ENCODE measurements at places on chromosomes 13 and 19.

DNA sequence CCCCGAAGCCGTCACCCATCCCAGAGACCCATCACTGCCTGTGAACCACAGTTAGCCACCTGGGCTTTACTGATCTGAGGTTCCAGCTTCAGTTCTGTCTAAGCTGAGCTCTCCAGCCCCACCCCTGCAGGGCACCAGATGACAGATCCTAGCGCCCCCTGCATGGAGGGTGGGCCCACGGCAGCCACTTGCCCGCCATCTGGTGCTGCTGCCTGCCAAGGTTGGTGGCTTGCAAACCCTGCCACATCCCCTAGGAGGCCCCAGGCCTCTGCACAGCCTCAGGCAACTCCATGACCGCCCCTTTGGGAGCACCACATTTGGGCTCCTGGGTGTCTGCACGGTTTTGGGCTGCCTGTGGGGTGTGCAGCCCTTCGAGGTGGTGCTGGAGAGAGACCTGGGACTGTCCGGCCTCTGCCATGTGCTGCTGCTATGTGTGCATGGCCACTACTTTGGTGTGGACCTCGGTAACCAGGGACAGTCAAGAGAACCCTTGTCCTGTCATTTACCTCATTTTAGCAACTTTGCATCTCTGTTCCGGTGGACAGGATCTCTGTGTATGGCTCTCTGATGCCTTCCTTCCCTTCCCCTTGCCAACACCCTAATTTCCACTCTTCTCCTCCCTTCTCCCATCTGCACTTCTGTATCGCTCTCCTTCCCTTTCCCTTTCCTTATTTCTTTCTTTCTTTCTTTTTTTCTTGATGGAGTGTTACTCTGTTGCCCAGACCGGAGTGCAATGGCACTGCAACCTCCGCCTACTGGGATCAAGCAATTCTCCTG lies 17.4 kb upstream of the SDHAF1 start:
- no peak for DNase-seq

DNA sequence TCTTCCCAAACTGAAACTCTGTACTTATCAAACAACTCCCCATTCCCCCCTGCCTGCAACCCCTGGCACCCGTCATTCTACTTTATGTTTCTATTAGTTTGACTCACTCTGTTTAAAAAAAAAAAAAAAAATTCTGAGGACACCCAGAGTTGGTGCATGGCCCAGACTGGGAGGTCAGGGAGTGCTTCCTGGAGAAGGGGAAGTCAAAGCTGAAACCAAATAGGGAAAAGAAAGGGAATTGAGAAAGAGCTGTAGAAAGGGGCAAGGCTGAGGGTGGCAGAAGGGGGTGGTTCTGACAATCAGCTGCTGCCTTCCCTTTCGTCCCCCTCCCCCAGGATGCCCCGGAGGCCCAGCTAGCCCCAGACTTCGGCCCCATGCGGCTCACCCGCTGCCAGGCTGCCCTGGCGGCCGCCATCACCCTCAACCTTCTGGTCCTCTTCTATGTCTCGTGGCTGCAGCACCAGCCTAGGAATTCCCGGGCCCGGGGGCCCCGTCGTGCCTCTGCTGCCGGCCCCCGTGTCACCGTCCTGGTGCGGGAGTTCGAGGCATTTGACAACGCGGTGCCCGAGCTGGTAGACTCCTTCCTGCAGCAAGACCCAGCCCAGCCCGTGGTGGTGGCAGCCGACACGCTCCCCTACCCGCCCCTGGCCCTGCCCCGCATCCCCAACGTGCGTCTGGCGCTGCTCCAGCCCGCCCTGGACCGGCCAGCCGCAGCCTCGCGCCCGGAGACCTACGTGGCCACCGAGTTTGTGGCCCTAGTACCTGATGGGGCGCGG lies 9.0 kb upstream of the STRN4 start:
- DNase-seq, result no peak

DNA sequence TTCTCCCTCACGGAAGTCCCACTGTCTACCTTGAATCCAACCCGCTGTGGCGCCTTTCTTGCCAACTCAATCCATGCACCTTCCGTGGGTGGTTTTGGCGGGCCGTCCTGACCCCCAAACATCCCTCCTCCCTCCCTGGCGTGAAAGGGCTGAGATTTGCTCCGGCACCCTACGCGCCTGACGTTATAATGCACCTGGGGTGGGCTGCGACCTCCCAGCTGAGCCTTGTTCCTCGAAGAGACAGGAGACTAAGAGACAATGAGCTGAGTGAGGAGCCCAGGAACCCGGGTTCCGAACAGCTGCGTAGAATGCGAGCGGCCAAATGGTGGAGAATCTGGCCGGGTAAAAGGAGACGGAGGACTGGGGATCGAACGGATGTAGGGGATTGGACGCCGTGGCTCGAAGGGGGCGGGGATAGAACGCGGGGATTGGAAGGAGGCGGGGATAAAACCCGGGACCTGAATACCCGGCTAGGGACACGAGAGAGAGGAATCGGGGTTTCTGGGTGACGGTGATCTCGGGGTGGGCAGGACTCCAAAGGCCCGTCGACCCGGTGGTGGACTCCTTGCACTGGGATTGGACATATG lies at the start of gene CPT1C:
Gene CPT1C (plus strand): TSS at position 461 of the 587 bp plus-strand sequence. CDS start 1,137 bp downstream, outside the sequence.
- DNase-seq, result no peak

GRCh38 chr19:4059891-4060620 lies 6.6 kb downstream of the ZBTB7A start:
- DNase-seq, result no peak

DNA sequence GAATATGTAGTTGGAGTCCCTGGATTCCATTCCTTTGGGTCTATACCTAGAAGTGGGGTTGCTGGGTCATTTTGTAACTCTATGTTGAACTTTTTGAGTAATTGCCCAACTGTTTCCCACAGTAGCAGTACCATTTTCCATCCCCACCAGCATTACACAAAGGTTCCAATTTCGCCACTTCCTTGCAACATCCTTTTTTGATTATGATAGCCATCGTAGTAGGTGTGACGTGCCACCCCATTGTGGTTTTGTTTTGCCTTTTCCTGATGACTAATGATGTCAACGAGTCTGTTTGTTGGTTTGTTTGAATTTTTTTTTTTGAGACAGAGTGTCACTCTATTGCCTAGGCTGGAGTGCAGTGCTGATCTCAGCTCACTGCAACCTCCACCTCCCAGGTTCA lies 3.3 kb upstream of the PEX11G start:
- no peak for DNase-seq

DNA sequence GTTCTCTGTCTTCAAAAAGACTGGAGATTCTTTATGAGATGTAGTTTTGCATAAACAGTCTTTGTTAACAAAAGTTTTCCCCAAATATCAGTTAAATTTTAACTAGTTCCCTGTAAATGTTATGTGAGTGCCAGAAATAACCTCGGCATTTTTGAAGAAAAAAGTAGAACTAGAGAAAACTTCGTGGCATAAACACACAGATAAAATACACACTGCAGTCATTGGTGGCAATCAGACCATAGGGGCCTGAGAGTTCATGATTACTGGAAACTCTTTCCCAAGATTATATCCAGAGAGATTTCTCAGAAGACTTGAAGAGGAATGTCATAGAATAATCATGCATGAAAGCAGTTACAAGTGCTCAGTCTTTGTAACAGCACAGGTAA lies 190.0 kb downstream of the MZT1 start:
- DNase-seq, result no peak

GRCh38 chr13:77836423-77836822 lies 82.2 kb downstream of the EDNRB start:
- DNase-seq, result no peak

- no peak for DNase-seq
Measured at GRCh38 chr13:50955798-50956197, 46.2 kb downstream of the RNASEH2B start.

- no peak for DNase-seq
Measured at GRCh38 chr13:110237875-110238817, 68.8 kb downstream of the COL4A1 start.

GRCh38 chr13:97639236-97639635 lies 205.3 kb downstream of the RAP2A start:
- no peak for DNase-seq

GRCh38 chr13:80047406-80047805 lies 293.5 kb downstream of the SPRY2 start:
- DNase-seq, result no peak

DNA sequence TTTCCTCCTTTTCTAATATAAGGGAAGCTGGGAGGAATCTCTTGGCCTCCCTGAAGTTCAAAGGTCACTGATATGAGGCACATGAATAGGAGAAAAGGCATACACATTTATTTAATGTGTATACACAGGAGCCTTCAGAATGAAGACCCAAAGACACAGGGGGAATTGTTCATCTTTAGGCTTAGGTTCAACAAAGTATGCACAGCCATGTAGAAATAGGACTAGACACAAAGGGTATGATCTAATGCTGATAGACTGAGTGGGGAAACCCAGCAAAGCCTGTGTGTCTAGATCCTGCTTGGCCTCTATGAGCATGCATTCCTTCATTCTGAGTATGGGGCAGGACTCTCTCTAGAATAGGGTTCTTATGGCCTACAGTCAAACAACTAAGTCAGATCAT lies 177.1 kb upstream of the RFC3 start:
- DNase-seq, result no peak

- DNase-seq, result no peak
Measured at GRCh38 chr13:67966065-67966464, 735.9 kb upstream of the PCDH9 start.

GRCh38 chr19:10669246-10669645 lies 15.1 kb downstream of the ILF3 start:
- no peak for DNase-seq

DNA sequence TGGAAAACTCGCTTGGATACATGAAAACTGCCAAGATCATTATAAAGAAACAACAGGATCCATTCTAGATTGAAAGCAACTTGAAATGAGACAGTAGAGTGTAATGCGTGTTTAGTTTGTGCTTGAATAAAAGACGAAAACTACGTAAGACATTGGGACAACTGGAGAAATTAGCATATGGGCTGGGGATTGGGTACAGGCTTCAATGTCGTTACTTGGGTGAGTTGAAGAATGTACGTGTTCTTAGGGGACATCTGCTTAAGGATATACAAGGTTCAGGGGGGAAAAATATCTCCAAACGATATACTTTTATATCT lies 471 bp upstream of the ERVK3-1 start:
- no peak for DNase-seq

DNA sequence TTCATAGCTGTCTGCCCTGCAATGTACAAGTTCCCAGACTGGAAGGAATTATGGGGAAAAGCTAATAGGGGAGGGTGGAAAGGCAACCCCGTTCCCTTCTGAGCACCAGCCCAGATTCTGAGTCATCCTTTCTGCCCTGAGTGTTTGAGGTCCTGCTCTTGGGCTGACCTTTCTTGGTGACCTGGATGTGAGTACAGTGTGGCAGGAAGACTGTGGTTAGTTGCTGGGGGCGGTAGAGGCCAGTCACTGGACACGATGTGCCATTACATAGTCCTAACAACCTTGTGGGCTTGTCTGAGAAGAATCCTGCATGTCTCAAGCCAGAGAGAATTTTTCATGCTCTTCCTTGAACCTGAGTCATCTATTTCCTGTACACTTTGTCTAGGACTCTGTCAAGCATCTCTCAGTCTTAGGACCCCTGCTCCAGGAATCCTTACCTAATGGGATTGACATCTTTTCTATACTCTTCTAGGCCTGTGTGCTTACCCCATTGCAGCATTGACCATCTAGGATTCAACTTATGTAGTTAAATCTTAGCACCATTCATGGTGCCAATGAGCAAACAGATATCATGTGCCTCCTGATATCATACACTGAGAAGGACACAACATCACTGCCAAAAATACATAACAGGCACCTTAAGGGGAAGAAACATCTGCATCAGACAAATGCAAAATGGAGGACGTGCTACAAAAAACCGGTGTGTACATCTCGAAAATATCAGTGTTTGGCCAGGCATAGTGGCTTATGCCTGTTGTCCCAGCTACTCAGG lies 8.1 kb upstream of the ANGPTL4 start:
- no peak for DNase-seq

- DNase-seq, result no peak
Measured at GRCh38 chr13:75507027-75508001, 25.3 kb upstream of the TBC1D4 start.

- no peak for DNase-seq
Measured at GRCh38 chr19:42232435-42232834, 10.0 kb downstream of the GSK3A start.

DNA sequence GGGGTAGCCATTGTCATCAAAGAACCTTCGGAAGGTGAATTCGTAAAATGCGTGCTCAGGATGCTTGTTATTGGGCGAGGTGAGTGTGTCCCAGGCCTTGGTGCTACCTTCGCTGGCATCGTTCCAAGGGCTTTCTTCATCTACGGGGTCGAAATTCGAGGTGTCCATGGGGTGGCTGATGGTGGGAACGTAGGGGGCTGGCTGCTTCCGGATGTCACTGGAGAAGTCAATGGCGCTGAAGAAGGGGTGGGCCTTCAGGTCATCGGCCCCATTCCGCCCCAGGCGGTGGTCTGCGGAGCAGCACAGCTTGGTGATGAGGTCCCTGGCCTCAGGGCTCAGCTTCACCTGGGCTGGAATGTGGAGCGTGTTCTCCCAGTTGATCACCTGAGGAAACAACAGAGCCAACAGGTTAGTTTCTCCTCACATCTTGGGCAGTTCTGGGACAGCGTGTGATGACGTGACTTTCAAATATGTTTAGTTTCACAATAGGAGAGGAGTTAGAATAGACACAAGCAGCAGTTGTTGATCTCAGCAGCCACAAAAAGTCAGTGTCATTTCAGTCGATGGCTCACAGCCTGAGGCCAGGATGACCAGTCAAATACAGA lies 72.5 kb upstream of the XPO4 start:
- DNase-seq, result no peak

GRCh38 chr13:109309625-109310363 lies 476.6 kb downstream of the IRS2 start:
- no peak for DNase-seq

- DNase-seq, result no peak
Measured at GRCh38 chr13:49679246-49679645, 12.0 kb downstream of the EBPL start.

DNA sequence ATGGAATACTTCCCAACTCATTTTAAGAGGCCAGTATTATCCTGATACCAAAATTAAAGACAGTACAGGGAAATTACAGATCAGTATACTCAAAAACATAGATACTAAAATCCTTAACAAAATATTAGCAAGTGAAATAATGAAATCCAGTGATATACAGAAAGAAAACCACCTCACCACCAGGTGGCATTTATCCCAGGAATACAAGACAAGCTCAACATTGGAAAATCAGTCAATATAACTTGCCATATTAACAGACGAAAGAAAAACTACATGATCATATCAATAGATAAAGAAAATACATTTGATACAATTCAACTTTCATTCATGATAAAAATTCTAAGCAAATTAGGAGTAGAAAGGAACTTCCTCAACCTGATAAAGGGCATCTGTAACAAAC lies 6.7 kb upstream of the GNA15 start:
- DNase-seq, result no peak

- no peak for DNase-seq
Measured at GRCh38 chr13:50195045-50195444, 179.8 kb downstream of the KCNRG start.
